ENCODE measurements at places on chromosomes 3 and 15.

- no peak for DNase-seq
Observed at GRCh38 chr3:150376001-150376848, 31.9 kb upstream of the TSC22D2 start.

GRCh38 chr3:160061525-160061924 lies 72.9 kb downstream of the IL12A start:
- no peak for DNase-seq

- DNase-seq: no peak
Observed at GRCh38 chr15:24899367-24899766, 55.4 kb upstream of the SNRPN start.

GRCh38 chr3:171980578-171981270 lies 58.7 kb upstream of the FNDC3B start:
- no peak for DNase-seq

- DNase-seq: no peak
Observed at GRCh38 chr3:15610082-15610759, 8.7 kb downstream of the BTD start.

DNA sequence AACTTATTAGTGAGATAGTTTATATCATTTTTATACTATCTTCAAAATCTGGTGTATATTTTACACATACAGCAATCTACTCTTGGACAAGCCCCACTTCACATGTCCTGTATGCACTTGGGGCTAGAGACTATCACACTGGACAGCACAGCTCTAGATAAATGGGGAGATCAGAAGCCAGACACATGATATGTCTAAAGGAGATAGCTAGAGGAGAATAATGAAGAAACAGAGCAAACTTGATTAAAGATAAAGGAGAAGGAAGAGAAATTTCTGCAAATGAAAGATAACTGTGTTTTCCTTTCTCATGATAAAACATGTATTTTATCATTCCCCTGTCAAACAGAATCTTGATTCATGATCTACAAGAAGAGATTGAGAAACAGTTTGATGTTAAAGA lies 13.0 kb downstream of the CPA3 start:
- no peak for DNase-seq

GRCh38 chr3:196501316-196502044 lies 2.1 kb downstream of the RNF168 start:
- no peak for DNase-seq

GRCh38 chr3:294096-294495 lies 97.5 kb downstream of the CHL1 start:
- no peak for DNase-seq
